Caco-2 (cell line): ENCODE measurements at places on chromosomes 7 and 10.

GRCh38 chr7:83643739-83644138, 5.2 kb downstream of the SEMA3E start:
- H3K36me3 ChIP-seq, result no peaks in the 10 kb centered on the region
- H3K27me3 ChIP-seq, result no peaks in the 10 kb centered on the region
- H3K4me1 ChIP-seq, result no peaks in the 10 kb centered on the region
- no peak for DNase-seq
- H3K27ac ChIP-seq, result no peak overlapping the region

GRCh38 chr7:64907641-64908326, 4.7 kb downstream of the ZNF273 start:
- H3K36me3 ChIP-seq, result no peaks in the 10 kb centered on the region
- no peak overlapping the region for H3K27ac ChIP-seq
- no peaks in the 10 kb centered on the region for H3K27me3 ChIP-seq
- H3K4me1 ChIP-seq, result no peaks in the 10 kb centered on the region; the same call in 1 of the 2 replicates
- no peak for DNase-seq

DNA sequence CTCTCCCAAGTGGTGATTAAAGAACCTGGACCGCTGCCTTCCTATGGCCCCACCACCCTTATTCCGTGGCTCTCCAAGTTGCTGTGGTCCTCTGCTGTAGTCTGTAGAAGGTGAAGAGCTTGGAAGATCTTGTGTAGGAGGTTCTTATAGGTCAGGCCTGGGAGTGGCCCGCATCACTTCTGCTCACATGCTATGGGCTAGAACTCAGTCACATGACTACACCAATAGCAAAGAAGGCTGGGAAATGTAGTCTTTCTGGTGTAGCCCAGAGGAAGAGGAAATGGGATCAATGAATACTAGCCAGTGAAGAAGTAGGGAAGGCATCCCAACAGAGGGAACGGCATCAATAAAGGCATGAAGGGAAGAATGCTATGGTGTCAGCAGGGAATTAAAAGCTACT, 41.3 kb upstream of the AOAH start:
- no peak overlapping the region for H3K4me3 ChIP-seq
- no peak overlapping the region for H3K27ac ChIP-seq
- no peaks in the 10 kb centered on the region for H3K36me3 ChIP-seq
- H3K27me3 ChIP-seq, result no peaks in the 10 kb centered on the region
- DNase-seq, result peak; percentile 49

DNA sequence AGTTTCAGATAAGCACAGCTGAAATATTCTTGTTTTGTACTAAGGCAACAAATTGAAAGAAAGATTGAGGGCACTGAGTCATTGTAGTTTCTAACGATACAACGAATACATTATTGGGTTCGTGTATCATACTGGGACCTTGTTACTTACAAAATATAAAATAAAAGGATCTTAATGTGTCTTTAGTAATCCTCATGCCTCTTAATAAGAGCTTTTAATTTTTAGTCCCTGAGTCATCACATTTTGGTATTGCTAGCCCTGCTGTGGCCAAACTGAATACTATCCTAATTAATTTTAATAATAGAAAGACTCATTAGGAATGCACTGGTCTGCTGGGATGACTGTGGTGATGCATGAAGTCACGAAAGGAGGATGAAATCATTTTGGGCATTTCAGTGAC, 309.7 kb downstream of the EXOC4 start:
- H3K27ac ChIP-seq, result no peak overlapping the region
- H3K4me3 ChIP-seq, result no peak overlapping the region
- H3K4me1 ChIP-seq, result no peaks in the 10 kb centered on the region
- H3K36me3 ChIP-seq, result no peaks in the 10 kb centered on the region
